Fibroblast of skin of right biceps (primary cell): ENCODE measurements at places on chromosomes 12 and 14.

GRCh38 chr14:34223373-34224148 lies 238.5 kb downstream of the SPTSSA start:
- no peak for DNase-seq

DNA sequence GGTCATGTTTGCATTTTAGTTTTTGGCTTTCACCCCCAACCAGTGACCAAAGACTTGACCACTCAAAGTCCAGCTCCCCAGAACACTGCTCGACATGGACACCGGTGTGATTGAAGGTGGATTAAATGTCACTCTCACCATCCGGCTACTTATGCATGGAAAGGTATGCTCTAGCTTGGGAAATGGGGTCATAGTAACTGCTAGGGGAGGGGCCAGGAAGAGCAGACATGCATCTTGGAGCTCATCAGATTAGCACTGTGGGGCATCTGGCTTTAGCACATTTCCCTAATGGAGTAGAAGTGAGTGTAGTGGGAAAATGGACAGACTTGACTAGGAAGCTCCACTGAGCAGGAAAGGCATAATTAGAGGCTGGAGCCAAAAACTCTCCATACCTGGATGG lies 2.8 kb downstream of the PCBP2 start:
- no peak for DNase-seq

DNA sequence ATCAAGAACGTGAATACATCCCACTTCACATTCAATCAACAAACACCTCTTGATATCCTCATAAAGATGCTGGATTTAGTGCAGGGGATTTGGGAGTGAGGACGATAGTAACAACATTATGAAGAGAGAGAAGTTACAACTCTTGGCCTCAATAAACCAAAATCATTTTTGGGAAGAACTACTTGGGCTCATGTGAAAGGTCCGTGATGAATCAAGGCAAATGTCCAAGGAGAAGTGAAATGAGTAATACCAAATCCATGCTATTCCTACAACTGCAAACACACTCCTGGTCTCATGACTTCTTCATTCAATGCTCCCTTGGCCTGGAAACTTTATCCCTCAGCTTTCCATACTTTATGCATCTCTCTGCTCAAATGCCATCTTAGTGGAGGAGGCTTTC lies 162.0 kb upstream of the LMNTD1 start:
- DNase-seq: peak; percentile 43

DNA sequence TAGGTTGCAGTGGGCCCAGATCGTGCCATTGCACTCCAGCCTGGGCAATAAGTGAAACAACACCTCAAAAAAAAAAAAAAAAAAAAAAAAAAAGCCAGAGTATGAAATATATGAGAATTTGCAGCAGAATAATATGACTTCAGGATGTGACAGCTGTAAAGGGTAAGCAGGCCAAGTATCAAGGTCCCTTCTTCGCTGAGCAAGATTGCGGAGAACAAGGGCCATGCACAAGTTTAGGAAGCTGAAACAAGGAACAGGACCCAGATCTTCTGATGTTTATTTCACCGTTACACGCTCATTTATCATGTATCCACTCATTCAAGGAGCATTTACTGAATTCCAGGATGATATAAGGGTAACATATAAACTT lies 659 bp upstream of the FOXJ2 start:
- peak; percentile 18 for DNase-seq

DNA sequence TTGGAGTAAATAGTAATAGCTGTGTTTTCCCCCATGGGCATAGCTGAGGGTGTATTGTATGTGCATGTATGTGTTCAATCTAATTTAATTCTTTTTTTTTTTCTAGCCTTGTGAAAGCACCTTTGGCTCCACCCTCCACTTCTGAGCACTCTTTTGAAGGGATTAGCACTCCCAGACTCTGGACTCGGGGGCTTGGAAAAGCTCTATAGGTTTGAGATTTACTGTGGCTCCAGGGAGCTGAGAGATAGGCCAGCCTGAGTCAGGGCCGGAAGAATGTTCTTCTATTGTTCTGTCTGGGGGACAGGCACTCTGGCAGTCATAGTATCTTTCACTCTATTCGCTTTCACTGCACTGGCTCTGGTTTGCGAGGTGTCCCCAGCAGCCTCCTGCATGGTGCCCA lies 540.0 kb upstream of the TBX3 start:
- peak; percentile 62 for DNase-seq

GRCh38 chr14:53591816-53592215 lies 364.8 kb downstream of the BMP4 start:
- DNase-seq: peak; percentile 5

GRCh38 chr14:65446159-65446558 lies 33.6 kb downstream of the FUT8 start:
- peak; percentile 55 for DNase-seq

DNA sequence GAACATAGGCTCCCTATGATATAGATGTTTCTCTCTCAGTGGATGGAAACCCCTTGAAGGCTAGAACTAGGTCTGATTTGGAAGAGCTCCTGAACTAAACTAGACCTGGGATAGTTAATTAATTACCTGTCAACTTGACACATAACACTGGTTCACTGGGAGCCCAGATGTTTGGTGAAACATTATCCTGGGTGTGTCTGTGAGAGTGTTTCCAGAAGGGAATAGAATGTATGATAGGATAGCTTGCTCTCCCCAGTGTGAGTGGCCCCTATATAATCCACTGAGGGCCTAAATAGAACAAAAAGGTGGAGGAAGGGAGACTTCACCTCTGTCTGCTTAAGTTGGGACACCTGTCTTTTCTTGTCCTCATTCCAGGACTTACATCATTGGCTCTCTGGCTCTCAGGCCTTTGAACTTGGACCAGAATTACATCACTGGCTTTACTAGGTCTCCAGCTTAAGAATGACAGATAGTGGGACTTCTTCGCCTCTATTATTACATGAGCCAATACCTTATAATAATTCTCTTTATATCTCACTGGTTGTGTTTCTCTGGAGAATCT lies 194.1 kb downstream of the KTN1 start:
- DNase-seq: no peak

GRCh38 chr12:47834199-47834903 lies 14.6 kb upstream of the HDAC7 start:
- no peak for DNase-seq

DNA sequence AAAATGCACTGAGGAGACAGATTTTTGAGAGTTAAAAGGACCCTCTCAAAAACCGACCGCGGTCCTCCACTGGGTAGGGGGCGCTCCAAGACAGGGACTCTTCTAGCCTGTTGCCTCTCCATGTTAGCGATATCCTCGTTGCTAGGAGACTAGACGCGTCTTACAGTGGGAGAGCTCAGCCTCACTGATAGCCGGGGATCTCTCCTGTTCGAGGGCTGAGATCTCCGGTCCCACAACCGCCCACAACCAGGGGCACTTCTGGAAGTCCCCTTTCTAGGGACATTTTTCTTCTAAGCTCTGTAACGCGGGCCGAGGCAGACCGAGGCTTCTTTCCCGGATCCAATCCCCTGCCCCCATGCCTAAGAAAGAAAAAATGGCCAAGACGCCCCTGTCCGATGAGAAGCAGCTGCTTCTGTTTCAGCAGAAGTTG lies 21.3 kb downstream of the FKBP11 start:
- DNase-seq: peak; percentile 87

GRCh38 chr14:64910847-64911495 lies 3.3 kb upstream of the CHURC1 start:
- peak; percentile 29 for DNase-seq

GRCh38 chr12:26595806-26596205 lies 237.2 kb downstream of the ITPR2 start:
- DNase-seq: peak; percentile 59

DNA sequence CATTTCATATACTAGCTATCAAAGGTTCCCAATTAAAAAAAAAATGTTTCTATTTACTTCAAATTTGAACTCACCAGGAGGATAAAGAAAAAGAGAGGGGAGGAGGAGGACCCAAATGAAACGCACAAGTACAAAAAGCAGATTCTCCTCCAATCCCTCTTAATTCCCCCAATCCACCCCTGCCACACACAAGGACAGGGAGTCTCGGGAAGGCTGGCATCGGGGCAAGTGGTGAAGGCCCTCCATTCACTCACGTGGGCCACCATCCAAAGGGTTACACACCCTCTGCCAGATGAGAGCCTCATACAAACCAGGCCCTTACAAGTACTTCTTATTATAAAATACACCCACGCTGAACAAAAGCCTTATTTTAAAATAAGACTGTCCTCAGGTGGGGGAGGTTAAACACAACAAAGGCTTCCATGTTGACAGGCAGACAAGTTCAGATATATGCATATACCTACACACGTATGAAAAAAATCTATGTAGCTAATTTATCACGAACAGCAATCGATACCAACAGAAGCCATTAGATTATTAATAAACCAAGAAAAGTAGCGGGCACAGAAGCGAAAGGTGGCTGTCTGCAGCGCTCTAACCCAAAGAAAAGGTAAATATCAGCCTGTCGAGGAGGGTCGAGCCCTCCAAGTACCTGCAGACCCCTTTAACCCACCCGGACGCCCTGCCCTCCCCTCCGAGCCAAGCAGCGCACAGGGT lies 1.5 kb downstream of the ATP2B1 start:
- DNase-seq: no peak

DNA sequence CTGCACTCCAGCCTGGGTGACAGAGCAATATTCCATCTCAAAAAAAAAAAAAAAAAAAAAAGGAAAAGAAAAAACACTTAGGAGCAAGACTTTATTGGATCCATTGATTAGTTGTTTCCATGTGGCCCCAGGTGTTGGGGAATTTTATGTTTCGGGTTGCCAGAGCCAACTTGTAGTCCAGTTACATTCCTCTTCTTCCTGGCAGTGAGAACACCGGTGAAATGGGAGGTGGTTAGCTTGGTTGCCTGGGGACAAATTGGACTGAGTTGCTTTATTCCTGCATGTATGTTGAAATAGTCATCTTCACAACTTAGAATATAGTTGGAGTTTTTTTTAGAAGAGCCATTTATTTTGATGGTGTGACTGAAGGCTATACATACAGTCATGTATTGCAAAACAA lies 12.6 kb downstream of the RCOR1 start:
- DNase-seq: no peak

DNA sequence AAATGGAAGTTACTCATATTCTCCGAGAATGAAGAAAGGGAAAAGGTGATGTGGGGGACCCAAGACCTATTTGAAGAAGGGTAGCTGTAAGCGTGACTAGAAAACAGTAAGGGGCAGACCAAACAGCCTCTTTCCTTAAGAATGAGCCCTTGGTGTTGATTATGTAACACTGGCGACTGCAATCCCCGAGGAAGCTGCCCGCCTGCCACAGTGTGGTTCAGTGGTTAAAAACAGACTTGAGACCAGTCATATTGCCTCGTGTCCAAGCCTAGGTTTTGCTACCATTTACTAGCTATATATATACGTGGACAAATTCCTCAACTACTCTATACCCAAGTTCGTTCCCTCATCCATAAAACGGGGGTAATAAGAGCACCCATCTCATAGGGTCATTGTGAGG lies 49.1 kb downstream of the SSPN start:
- DNase-seq: no peak

DNA sequence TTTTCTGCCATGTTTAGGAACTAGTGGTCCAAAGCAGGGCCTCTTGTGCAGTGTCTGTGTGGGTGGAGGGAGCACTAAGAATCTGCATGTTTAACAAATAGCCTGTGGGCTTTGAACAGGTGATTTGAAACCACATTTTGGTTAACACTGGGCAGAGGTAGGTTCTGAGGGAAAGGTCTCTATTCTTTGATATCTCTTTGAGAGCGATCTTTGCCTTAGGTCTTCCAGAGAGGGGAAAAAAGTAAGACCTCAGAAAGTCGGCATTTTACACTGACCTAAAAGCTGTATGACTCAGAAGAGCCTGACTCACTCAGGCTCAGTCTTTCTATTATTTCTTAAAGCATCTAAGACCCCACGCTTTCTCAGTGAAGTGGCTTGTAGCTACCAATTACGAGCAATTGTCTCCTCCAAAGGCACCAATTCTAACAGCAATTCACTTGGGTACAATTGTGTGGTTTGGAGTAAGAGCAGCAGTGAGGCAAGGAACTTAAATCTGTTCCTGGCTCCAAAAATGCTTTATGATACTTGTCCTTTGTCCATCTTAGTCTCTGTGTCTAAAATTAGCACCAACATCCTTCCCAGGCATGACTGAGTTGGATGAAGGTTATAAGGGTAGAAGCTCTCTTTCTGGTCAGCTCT lies 8.8 kb downstream of the EIF2B2 start:
- DNase-seq: peak; percentile 71

- DNase-seq: no peak
These were observed 2.8 kb downstream of the GNS start for GRCh38 chr12:64756376-64756775.

- no peak for DNase-seq
These were observed 93.4 kb upstream of the EGLN3 start for GRCh38 chr14:34044373-34044637.

GRCh38 chr12:52656616-52657015 lies 4.6 kb upstream of the KRT2 start:
- no peak for DNase-seq

GRCh38 chr12:57810450-57810849 lies 8.1 kb downstream of the AVIL start:
- peak; percentile 76 for DNase-seq

- no peak for DNase-seq
These were observed 9.6 kb upstream of the TMEM30B start for GRCh38 chr14:61290701-61291100.

DNA sequence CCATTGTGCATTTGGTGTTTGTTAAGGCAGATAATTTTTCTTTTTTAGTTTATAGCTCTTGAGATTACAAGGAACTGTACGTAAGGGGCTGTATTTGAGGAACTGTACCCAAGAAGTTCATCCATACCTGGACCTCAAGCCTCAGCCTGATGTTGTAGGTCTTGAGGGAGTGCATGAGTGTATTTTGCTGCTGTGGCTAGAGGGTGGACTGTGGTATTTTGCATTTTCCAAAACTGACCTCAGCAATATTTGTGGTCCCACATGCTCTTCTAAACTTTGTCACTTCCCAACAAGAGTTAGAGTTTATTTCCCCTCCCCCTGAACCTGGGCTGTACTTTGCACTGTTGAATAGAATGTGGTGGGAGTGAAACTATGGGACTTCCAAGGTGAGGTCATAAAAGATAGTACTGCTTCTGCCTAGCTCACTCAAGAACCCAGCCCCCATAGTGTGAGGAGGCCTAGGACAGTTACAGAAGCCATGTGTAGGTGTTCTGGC lies 42.2 kb upstream of the FBXO33 start:
- DNase-seq: no peak

GRCh38 chr14:68527329-68527851 lies 265.5 kb downstream of the ZFP36L1 start:
- no peak for DNase-seq

GRCh38 chr12:38222011-38222410 lies 94.6 kb upstream of the ALG10B start:
- no peak for DNase-seq

DNA sequence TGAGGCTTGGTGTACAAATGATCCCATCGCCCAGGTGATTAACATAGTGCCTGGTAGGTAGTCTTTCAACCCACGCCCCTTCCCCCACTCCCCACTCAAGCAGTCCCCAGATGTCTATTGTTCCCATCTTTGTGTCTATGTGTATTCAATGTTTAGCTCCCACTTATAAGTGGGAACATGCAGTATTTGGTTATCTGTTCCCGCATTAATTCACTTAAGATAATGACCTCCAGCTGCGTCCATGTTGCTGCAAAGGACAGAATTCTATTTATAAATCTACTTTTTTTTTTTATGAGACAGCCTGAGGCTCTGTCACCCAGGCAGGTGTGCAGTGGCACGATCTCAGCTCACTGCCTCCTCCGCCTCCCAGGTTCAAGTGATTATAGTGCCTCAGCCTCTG lies 15.7 kb downstream of the SPX start:
- DNase-seq: no peak

GRCh38 chr14:64059454-64060198 lies 206.8 kb downstream of the SYNE2 start:
- DNase-seq: no peak

- no peak for DNase-seq
These were observed 337.0 kb upstream of the CLEC14A start for GRCh38 chr14:38592764-38593442.

GRCh38 chr14:69342928-69343525 lies 55.1 kb downstream of the ERH start:
- DNase-seq: no peak
